ENCODE measurements at places on chromosomes 13 and 19.

- H3K36me3 ChIP-seq, result no peaks in the 10 kb centered on the region
- no peak for DNase-seq
- peak overlapping the region; percentile 98 for H3K4me3 ChIP-seq
- no peak overlapping the region for H3K27ac ChIP-seq
These were observed 2.7 kb downstream of the PROSER1 start for GRCh38 chr13:39035204-39035603.

- no peaks in the 10 kb centered on the region for H3K27me3 ChIP-seq
- no peaks in the 10 kb centered on the region for H3K36me3 ChIP-seq
- DNase-seq, result peak; percentile 4
- H3K4me1 ChIP-seq, result peaks cover 15% of the 10 kb centered on the region
- no peak overlapping the region for H3K4me3 ChIP-seq
These were observed 218.3 kb downstream of the DCT start for GRCh38 chr13:94261163-94261562.

DNA sequence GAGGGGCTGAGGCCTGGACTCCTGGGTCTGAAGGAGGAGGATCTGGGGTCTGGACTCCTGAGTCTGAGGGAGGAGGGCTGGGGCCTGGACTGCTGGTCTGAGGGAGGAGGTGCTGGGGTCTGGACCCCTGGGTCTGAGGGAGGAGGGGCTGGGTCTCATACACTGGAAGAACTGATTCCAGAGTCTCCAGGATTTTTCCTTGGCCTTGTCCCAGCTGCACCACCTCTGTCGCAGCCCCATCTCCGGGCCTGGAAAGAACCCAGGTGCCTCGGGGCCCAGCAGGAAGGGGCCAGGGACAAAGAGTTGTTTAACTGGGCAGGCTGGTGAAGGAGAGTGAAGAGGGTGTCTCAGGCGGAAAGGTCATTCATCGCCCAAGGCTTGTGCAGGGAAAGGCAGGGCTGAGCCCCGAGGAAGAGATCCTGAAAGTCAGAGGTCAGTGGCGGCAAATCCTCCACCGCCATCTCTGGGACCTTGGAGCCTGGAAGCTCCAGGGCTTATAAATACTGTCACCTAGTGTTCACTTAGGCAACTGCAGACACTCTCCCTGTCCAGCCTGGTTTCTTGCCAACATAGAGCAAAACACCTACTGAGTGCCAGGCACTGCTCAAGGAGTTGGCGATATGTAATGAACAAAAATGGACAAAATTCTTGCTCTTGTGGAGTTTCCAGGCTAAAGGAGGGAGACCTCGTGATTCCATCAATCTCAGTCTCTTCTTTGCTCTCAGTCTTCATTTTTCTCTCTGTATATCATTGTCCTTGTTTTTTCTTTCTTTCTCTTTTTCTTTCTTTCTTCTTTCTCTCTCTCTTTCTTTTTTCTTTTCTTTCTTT is 4.4 kb upstream of the KCNN4 start:
- peak overlapping the region; percentile 61 for H3K27ac ChIP-seq
- H3K4me3 ChIP-seq, result peak overlapping the region; percentile 44
- peak; percentile 57 for DNase-seq
- peaks cover 49% of the 10 kb centered on the region for H3K4me1 ChIP-seq
- no peaks in the 10 kb centered on the region for H3K36me3 ChIP-seq
- H3K27me3 ChIP-seq, result peaks cover 4% of the 10 kb centered on the region

- H3K27ac ChIP-seq, result peak overlapping the region; percentile 27
- no peak for DNase-seq
- H3K4me3 ChIP-seq, result no peak overlapping the region
These were observed 14.6 kb downstream of the CBLC start for GRCh38 chr19:44792281-44792680.

GRCh38 chr19:14107581-14108461 is 9.7 kb downstream of the PRKACA start:
- H3K27me3 ChIP-seq, result no peaks in the 10 kb centered on the region
- no peak overlapping the region for H3K4me3 ChIP-seq
- no peak for DNase-seq
- peaks cover 2% of the 10 kb centered on the region for H3K4me1 ChIP-seq
- no peak overlapping the region for H3K27ac ChIP-seq

GRCh38 chr13:105630431-105630830 is 905.0 kb downstream of the EFNB2 start:
- no peak overlapping the region for H3K27ac ChIP-seq
- no peaks in the 10 kb centered on the region for H3K27me3 ChIP-seq
- no peaks in the 10 kb centered on the region for H3K36me3 ChIP-seq
- no peak for DNase-seq
- H3K4me1 ChIP-seq, result no peaks in the 10 kb centered on the region

DNA sequence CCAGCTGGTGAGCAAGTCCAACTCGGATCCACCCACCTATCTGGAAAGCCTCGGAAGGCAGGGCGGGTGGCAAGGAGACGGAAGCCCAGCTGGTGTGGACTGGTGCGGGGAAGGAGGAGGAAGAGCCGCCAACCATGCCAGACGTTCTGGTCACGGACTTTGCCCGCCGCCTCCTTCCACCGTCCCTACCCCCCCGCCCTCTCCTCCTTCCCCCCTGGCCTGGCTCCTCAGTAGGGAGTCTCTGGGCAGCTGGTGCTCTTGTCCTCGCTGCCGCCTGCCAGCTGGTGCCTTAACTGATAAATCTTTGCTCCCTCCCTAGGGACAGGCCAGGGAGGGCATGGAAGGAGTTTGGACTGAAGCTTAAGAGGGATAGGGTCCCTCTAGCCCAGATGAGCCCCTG is 4.8 kb downstream of the SYNGR4 start:
- H3K36me3 ChIP-seq, result no peaks in the 10 kb centered on the region
- H3K27me3 ChIP-seq, result no peaks in the 10 kb centered on the region
- H3K27ac ChIP-seq, result no peak overlapping the region

- H3K36me3 ChIP-seq, result no peaks in the 10 kb centered on the region
- DNase-seq, result no peak
- H3K4me1 ChIP-seq, result peaks cover 33% of the 10 kb centered on the region
- no peak overlapping the region for H3K4me3 ChIP-seq
- peak overlapping the region; percentile 45 for H3K27ac ChIP-seq
These were observed 14.2 kb downstream of the EGLN2 start for GRCh38 chr19:40813182-40813581.

DNA sequence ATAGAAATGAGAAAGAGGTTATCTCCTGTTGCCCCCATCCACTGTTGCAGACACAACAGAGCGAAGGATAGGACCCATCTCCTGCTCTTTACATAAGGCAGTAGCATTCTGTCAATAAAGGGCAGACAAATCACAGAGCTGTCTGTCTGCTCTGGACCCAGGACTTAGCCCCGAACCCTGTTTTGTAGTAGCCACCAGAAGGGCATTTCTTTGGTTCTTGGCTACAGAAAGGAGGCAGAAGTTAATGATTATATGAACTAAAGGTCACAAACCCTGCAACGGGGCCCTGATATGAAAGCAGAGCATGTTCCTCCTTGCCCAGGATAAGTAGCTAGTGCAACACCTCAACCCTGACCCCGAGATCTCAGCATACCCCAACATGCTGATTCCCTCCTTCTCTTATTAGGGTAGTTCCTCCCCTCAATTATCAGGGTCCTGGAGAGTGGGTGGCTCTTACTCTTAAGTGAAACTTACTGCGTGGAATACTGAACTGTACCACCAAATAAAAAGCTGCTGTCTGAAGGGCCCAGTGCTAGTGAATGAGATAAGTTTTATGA is 680.4 kb upstream of the SPRY2 start:
- no peak overlapping the region for H3K27ac ChIP-seq
- peaks cover 4% of the 10 kb centered on the region for H3K36me3 ChIP-seq
- DNase-seq, result no peak

DNA sequence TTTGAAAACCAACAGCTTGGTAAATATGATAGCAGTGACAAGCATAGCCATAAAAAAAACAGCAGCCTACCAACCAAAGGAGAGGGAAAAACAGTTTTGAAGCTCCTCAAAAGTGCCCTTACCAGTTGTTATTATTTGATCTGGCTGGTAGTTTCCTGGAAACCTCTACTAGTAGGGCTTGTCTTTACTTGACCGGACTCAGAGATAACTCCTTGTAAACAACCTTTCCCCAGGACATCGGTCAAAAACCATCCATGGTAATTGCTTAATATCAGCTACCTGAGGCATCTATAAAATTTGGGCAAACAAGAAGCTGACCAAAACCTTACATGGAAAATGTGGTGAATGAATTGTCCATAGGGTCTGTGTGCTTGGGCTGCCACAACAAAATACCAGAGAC is 210.9 kb downstream of the FGF14 start:
- H3K4me3 ChIP-seq, result no peak overlapping the region
- H3K27ac ChIP-seq, result no peak overlapping the region
- no peaks in the 10 kb centered on the region for H3K4me1 ChIP-seq
- peaks cover 6% of the 10 kb centered on the region for H3K27me3 ChIP-seq
- no peak for DNase-seq

GRCh38 chr13:76035711-76036110 is 399.6 kb downstream of the LMO7 start:
- peaks cover 4% of the 10 kb centered on the region for H3K27me3 ChIP-seq
- DNase-seq, result no peak
- no peaks in the 10 kb centered on the region for H3K36me3 ChIP-seq
- no peak overlapping the region for H3K4me3 ChIP-seq
- H3K27ac ChIP-seq, result no peak overlapping the region

GRCh38 chr13:110336681-110337080 is 29.6 kb downstream of the COL4A2 start:
- no peak overlapping the region for H3K27ac ChIP-seq
- H3K4me1 ChIP-seq, result peaks cover 18% of the 10 kb centered on the region
- no peak for DNase-seq
- H3K27me3 ChIP-seq, result peaks cover 53% of the 10 kb centered on the region
- peaks cover 7% of the 10 kb centered on the region for H3K36me3 ChIP-seq

GRCh38 chr19:45296355-45296754 is 26.3 kb downstream of the CKM start:
- no peak overlapping the region for H3K27ac ChIP-seq
- peaks cover 26% of the 10 kb centered on the region for H3K36me3 ChIP-seq
- DNase-seq, result no peak
- H3K4me3 ChIP-seq, result no peak overlapping the region
- no peaks in the 10 kb centered on the region for H3K4me1 ChIP-seq
- no peaks in the 10 kb centered on the region for H3K27me3 ChIP-seq

DNA sequence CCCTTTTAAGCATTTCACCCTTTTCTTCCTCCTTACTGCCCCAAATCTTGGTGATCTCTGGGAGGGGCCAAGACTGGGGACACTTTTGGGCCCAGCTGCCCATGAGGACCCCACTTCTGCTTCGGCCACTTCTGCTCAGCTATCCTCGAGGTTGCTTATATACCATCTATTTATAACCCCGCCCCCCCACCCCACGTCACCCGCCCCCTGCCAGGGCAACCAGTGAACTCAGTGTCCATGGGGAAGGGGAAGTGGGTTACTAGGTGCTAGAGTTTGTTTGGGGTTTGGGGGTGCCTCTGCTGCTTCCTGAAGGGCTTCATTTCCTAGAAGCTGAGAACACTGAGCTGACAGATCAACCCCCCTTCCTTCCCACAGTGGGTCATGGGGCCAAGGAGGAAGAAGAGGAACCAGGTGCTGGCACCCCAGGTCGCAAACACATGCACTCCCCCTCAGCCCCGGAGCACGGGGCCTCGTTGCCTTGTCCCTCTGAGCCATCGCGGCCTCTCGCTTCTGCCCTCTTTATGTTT is 6.1 kb upstream of the ADGRE5 start:
- no peaks in the 10 kb centered on the region for H3K36me3 ChIP-seq
- peak overlapping the region; percentile 100 for H3K27ac ChIP-seq
- H3K27me3 ChIP-seq, result no peaks in the 10 kb centered on the region
- peaks cover 36% of the 10 kb centered on the region for H3K4me1 ChIP-seq
- peak; percentile 97 for DNase-seq

DNA sequence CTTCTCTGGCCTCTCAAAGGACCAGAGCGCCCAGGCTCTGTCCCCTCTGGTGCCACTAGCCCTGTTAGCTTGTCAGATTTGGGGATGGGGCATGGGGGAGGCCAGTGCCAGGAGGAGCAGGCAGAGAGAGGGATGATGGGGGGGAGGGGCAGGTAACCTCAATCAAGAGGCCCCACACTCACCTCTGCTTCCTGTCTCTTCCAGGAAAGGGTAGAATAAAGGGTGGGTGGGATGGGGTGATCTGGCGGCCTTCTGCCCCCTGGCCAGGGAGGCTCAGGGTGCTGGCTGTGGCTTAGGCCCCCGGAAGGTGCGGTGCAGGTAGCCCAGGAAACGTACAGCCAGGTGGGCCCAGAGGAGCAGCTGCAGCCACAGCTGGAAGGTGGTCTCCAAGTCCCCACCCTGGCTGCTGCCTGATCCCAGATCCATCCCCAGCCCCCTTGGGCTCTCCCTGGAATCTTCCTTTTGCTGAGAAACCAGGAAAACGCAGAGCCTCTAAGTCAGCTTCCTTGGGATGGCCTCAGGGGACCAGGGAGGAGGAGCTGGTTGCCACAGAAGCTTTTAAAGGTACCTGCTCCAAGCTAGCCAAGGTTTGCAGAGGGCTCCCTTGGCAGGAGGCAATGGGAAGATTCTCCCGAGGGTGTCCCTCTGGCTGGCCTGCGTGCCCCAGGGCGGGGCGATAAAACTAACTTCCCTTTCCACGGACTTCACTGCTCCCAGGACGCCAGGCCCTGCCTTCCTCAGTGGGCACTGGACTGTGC is 5.3 kb downstream of the PRKACA start:
- no peak for DNase-seq
- no peak overlapping the region for H3K27ac ChIP-seq
- H3K27me3 ChIP-seq, result no peaks in the 10 kb centered on the region

- H3K4me3 ChIP-seq, result peak overlapping the region; percentile 56
- DNase-seq, result no peak
- H3K27ac ChIP-seq, result no peak overlapping the region
- peaks cover 5% of the 10 kb centered on the region for H3K36me3 ChIP-seq
- H3K4me1 ChIP-seq, result peaks cover 18% of the 10 kb centered on the region
- peaks cover 51% of the 10 kb centered on the region for H3K27me3 ChIP-seq
These were observed 505 bp upstream of the ZIC2 start for GRCh38 chr13:99980824-99981734.

DNA sequence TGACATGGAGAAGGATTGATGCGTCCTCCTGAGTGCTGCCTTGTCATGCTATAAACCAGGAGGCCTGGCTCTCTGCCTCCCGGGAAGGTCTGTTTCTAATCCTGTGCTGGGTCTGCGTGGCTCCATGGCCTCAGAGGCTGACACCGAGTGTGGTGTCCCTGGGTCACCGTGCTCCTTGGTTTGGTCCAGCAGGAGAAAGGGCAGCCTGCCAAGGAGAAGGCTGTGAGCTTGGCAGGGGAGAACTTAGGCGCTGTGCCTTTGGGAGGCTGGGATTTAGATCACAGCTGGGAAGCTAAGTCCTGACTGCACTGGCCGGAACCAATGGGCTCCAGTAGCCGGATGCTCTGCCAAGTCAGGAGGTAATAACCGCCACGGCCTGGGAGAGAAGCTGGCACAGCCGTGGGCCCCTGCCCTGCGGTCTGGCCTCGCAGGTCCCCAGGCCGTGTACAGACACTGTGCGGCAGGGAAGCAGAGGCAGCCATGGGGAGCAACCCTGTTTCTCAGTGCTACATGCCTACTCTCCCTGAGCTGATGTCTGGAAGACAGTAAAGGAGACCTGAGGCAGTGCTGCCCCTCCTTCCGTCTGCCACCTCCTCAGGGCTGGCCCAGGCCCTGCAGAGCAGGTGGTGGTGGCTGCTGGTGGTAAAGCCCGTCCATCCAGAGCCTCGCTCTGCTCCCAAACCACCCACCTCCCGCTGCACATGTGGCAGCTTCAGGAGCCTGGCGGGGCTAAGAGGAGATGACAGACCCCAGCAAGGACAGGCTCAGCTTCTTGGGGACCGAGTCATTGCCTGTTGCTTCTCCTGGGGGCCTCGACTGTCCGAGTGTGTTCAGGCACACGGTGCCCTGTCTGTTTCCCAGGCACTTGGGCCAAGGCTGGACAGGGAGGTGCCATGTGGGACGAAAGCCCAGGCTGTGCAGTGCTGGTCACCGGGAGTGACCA is 44.9 kb downstream of the C13orf46 start:
- no peak overlapping the region for H3K4me3 ChIP-seq
- no peak overlapping the region for H3K27ac ChIP-seq
- peaks cover 40% of the 10 kb centered on the region for H3K27me3 ChIP-seq
- no peaks in the 10 kb centered on the region for H3K4me1 ChIP-seq

GRCh38 chr13:20360835-20361412 is 128.8 kb upstream of the GJB6 start:
- no peak overlapping the region for H3K27ac ChIP-seq
- DNase-seq, result no peak
- H3K4me1 ChIP-seq, result no peaks in the 10 kb centered on the region
- no peaks in the 10 kb centered on the region for H3K36me3 ChIP-seq
- H3K4me3 ChIP-seq, result no peak overlapping the region
